Foreskin keratinocyte (primary cell): ENCODE measurements at places on chromosomes 2 and 18. TPM values are rescaled to one million over a fixed set of nuclear protein-coding genes. Genes with fewer than 3 reads are reported as not detected.

ST8SIA5 gene
- not detected in 2 replicates for total RNA-seq

DSC3 gene
- total RNA-seq = 136 and 140 TPM in 2 replicates

PRSS56 gene
- total RNA-seq = not detected in 2 replicates

XDH gene
- total RNA-seq = 19.3 and 23.6 TPM in 2 replicates

MATN3 gene
- total RNA-seq = 2.2 and 4.3 TPM in 2 replicates
